Activated T-helper 1 cell treated with Interleukin-2 at 50 U/mL for 16 hours (primary cell): ENCODE measurements at places on chromosomes 7 and 10.

GRCh38 chr7:75055830-75056772 lies 17.5 kb downstream of the RCC1L start:
- no peak for DNase-seq

- DNase-seq = no peak
These were observed 511.7 kb downstream of the PLXDC2 start for GRCh38 chr10:20327954-20328353.

DNA sequence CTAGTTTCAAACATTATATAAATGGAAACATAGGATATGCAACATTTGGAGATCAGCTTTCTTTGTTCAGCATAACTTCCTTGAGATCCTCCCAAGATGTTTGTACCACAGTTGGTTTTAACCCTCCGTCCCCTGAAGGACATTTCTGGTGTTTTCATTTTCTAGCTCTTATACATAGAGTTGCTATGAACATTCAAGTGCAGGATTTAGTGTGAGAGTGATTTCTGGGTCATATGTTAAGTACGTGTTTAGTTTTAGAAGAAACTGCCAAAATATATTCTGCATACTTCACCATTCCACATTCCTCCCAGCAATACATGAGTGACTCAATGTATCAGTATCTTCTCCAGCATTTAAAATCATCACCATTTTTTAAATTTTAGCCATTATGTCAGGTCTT lies 588.7 kb upstream of the PFKP start:
- no peak for DNase-seq

- no peak for DNase-seq
These were observed 21.7 kb upstream of the MCM10 start for GRCh38 chr10:13139676-13140075.

GRCh38 chr7:104272767-104273384 lies 55.5 kb upstream of the LHFPL3 start:
- no peak for DNase-seq

GRCh38 chr7:127792528-127793342 lies 140.7 kb downstream of the SND1 start:
- no peak for DNase-seq

GRCh38 chr7:134512271-134512670 lies 15.1 kb upstream of the AKR1B10 start:
- no peak for DNase-seq

DNA sequence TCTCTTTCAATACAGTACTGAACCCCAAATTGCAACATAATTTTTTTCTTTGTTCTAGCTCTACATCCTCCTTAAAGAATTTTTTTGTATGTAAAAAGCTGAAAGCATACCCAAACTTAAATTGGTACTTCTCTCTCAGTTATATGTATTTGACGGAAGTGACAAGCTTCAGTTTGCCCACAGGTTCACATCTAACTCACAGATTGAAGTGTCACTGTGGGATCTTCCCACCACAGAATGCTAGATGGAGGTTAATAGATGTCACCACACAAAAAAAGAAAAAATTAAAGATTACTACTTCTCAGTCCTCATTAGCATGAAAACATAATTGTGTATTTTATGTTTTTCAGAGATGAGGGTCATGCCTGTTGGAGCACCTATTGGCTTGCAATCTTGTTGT lies 150.9 kb upstream of the GHITM start:
- DNase-seq = no peak

GRCh38 chr7:127885843-127886242 lies 145.4 kb downstream of the LRRC4 start:
- no peak for DNase-seq

GRCh38 chr7:128148676-128149075 lies 92.4 kb upstream of the LEP start:
- no peak for DNase-seq

- DNase-seq = no peak
These were observed 1127.7 kb downstream of the REEP3 start for GRCh38 chr10:64648915-64649314.

DNA sequence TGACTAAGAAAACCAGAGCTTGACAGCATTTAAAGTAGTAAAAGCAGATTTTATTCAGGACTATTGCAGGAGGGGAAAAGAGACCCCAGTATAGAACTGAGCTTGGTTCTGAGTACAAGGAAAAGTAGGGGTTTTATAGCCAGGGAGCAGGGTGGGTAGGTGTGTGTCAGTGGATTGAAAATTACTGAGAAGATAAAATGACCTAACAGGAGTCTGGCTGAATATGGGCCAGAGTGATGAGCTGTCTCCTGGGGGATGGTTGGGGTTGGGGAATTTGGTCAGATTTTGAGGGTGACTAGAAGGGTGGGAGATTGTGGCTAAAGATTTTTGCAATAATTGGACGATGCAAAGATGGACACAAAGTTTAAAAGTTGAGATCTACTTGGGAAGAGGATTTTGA lies 114.0 kb downstream of the ST7 start:
- no peak for DNase-seq

- no peak for DNase-seq
These were observed 337.3 kb downstream of the WDR37 start for GRCh38 chr10:1393481-1393880.

DNA sequence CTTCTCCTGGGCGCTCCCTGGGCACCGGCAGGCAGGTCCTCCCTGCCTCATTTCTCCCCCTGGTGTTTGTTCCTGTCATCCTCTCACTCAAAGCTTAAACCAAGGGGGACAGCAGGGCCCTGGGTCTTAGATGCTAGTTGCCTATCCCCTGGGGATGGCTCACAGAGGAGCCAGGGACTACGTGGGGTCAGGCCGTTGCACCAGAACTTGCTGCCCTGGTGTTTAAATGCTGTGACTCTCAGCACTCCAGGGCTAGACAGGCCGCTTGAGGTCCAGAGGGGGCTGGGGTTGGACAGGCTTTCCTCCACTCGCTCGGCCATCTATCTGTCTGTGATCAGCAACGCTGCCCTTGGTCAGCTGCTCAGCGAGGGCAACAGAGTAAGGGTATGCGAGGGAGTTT lies 340.3 kb downstream of the CXCL12 start:
- DNase-seq = no peak
